Germinal center (tissue), 1 donor: ENCODE measurements at places on chromosomes 4 and X.

- no peak for DNase-seq
Observed at GRCh38 chrX:43679778-43680177, 23.7 kb downstream of the MAOA start.

- no peak for DNase-seq
Observed at GRCh38 chrX:131795442-131796229, 227.5 kb upstream of the STK26 start.

GRCh38 chrX:40445691-40446090 lies 135.1 kb upstream of the ATP6AP2 start:
- DNase-seq, result no peak

DNA sequence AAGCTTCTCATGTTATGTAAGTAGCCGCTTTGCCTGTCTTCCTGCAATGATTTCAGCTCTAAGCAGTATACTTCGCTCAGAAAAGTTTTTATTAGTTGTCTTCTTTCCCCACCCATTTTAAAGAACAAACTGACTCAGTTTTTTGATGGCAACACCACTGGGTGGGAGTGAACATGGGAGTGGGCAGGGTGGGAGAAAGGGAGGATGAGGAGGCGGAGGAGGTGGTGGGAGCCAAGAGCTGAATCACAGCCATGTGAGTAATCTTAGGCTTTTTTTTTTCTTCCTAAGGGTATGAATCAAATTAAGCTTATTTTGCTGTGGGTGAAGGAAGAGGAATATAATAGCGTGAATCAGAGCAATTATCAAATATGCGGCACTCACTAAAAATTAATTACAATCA lies 574.3 kb upstream of the DIPK2B start:
- DNase-seq, result no peak
